ENCODE measurements at places on chromosomes 5 and 9. TPM values are rescaled to one million over a fixed set of nuclear protein-coding genes. Genes with fewer than 3 reads are reported as not detected.

DNA sequence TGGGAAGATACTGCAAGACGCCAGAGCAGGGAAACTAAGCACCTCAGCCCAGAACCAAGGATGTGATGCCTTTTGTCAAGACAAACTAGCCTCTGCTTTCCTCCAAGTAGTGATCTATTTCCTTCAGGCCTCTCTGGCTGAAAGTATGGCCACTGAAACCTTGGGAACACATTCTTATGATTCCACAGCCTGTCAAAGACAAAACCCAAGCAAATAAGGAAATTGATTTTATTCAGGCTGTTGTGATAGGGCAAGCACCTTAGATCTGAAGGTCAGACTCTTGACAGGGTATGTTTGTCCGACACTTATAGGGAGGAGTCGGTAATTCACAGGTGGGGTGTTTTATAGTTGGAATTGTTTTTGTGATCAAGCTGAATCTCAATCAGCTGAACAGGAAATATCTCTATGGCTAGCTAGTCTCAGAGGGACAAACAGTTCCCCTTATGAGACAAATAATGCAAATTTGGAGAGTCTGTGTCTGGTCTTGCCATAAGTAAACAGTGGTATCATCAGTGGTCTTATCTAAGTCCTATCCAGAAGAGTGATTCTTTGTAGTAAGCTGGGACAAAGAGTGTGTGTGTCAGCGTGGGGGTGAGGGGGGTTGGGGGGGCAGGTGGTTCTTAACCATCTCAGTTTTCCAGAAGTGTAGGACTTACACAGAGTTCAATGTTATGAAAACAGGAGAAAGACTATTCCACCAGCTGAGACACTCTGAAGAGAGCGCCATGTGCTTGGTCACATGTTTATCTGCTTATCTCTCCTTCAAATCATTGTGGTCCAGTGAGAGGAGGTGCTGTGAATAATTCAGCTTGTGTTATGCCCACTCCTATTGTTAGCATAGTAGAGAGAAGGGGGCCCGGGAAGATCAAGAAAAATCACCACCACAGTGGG, 6.7 kb upstream of the ZCCHC10 start:
- DNase-seq: no peak

DNA sequence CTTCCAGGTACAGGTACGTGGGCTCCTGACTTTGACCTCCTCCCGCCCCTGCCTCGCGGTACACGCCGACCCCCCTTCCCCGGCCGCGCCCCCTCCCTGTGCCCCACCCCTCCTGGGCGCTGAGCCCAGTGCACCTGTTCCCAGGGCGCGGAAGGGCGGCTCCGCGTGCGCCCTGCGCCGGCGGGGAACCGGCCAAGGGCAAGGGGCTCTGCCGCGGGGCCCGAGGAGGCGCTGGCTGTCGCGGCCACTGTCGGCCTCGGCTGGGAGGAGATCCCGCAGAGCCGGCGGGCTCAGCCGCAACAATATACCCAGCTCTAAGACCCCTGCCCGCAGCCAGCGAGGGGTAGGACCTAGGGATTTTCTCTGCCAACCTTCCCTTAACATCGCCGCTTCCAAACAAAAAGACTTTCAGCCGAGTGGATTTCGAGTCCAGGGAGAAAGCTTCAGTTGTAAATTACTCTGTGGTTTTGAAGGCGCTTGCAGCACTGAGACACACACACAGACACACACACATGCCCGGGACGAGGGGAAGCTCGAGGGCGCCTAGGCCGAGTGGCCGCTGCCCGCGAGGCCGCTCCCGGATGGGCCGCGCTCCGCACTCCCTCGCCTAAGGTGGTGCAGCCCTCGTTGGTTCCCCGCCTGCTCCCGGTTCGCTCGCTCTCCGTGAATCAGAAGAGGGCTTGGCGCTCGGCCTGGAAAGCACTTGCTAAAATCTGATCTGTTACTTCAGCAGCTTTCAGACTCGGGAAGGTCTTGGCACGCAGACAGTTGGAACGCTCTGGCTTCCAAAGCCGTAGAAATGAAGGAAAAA, 1.2 kb downstream of the FGF18 start:
- DNase-seq: peak; percentile 81

GRCh38 chr5:109573766-109574165, 116.0 kb upstream of the MAN2A1 start:
- DNase-seq: no peak

DNA sequence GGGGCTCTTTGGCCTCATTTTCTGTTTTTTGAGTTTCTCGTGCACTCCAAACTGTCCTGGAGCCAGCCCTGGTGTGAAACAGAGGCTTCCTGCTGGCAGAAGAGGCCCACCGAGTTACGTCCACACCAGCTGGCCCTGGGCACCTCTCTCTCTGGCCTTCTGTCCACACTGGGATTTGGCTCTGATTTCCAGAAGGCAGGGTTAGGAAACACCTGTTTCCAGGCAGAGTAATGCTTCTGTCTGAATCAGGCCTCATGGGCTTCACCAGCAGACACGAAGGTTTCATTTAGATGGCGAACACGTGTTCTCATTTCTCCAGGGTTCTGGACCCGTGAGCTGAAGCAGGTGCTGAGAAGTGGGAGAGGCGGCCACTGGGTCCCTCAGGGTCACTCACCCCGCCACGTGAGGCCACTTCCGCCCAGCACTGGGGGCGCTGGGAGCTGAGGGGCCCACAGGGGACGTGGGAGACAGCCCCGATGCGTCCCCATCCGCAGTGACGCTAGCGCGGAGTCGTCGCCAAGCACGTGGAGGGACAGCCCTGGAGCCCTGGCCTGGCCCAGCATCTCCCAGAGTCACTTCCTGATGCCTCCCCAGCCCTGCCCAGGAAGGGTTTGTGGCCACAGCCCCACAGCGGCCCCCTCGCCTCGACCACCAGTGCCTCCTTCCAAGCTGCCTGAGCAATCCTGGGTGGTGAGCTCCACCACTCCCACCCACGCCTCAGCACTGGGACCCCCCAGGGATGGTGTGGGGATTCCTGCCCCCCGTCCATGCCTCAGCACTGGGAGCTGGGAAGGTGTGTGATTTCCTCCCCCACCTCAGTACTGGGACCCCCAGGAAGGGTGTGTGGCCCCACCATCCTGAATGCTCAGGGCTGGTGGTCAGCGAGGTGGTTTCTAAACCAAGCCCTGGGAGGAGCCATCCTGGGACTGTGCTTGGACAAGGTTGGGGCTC, 4.9 kb upstream of the LRRC14B start:
- no peak for DNase-seq

The AQP7 gene
- 2.3 TPM for total RNA-seq

DNA sequence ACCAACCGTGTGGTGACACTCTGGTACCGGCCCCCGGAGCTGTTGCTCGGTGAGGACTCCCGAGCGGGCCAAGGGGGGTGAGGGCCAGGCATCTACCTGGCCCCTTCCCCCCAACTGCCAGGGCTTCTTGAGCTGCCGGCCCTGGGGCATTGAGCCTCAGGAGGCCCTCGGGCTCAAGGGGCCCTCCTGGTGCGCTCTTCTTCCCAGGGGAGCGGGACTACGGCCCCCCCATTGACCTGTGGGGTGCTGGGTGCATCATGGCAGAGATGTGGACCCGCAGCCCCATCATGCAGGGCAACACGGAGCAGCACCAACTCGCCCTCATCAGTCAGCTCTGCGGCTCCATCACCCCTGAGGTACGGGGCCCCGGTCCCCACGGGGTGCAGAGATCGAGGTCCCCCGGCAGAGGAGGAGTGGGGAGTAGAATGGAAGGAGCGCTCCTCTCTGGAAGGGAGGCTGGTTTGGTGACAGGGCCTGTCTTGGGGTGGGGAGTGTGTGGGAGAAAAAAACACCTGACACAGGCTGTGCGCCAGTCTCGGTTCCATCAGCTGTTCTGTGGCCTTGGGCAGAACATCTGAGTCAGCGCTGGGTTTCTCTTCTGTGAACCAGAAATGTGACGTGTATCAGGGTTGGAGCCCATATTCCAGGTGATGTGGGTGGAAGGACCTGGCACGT, 2.6 kb downstream of the CDK9 start:
- peak; percentile 93 for DNase-seq

- DNase-seq: no peak
Measured at GRCh38 chr5:172624083-172624995, 16.7 kb upstream of the NEURL1B start.

DNA sequence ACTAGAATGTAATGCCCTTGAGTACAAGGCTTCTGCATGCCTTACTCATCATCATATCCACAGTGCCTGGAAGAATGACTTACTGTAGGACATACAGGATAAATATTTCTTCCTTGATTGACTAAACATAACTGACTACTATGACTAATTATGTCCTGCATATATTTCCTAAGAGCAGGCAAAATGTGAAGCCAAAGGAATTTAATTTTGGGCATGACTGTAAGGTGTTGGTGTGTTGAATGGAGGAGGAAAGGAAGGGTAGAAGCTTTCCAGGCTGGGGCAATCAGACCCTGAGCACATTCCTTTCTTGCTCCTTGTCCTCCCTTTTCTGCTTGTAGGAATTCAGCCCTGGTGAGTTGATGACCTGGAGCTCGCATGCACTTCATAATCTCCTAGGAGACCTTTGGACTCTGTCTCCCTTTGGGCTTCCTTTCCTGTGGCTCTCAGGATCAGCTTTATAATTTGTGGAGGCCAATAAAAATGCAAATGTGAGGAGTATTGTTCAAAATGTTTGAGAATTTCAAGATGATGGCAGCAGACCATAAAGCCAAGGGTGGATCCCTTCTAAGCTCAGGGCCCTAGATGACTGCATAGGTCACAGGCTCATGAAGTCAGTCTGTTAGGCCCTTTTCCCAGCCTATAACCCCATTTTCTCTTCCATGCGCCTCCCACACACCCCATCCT, 174.0 kb downstream of the HMHB1 start:
- DNase-seq: no peak

The SRD5A1 gene
- 5.0 TPM for total RNA-seq

GRCh38 chr9:2635922-2636321, 14.3 kb downstream of the VLDLR start:
- no peak for DNase-seq

The FOXD1 gene
- total RNA-seq: 1.9 TPM

DNA sequence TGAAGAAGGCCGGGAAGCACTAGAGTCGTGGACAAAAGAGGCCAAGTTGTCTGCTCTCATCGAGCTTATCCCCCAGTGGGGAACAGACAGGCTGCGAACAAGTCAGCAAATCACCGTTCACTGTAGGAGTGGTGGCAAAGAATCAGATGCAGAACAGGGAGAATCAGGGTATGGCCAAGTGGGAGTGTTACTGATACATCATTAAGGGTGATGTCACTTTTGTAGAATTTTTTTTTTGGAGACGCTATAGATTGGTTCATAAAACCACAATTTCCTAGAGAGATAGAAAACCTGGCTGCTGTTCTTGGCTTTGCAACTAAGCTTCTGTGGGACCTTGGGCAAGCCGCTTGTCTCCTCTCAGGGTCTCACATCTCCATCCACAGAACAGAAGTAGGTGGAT, 21.3 kb downstream of the SPRY4 start:
- no peak for DNase-seq

DNA sequence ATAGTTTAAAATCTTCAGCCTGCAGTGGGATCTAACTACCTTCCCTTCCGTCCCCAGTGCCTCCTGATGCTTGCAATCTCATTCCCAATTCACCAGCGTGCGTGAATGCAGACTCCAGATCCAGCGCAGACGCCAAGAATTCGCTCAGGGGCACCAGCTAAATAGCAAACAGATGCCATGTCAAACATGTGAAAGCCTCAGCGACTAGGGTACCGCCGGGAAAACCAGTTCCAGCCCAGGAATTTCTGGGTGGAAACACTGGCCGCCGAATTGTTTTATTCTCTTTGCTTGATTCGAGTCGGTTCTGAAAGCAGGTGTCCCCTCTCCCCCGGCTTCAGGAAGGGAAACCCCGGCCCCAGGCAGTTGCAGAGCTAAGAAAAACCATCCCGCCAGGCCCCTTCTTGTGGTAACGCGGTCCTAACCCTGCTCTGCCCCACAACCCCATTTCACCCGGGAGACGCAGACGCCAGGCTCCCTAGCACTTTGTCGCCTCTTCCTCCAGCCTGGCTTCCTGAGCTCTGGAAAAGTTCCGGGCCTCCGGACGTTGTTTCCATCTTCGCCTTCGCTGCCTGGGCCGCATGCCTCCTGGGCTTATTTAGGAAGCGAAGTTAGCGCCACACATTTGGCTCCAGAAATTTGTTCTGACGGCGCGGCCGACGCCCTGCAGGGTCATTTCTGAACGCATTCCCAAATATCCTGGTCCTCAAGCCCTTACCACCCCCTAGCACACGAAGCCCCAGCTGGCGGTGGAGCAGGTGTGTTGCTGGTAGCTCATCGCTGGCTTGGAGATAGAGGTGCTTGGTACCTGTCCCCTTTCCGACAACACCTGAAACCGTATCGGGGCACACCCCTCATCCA, 665 bp upstream of the LVRN start:
- no peak for DNase-seq

DNA sequence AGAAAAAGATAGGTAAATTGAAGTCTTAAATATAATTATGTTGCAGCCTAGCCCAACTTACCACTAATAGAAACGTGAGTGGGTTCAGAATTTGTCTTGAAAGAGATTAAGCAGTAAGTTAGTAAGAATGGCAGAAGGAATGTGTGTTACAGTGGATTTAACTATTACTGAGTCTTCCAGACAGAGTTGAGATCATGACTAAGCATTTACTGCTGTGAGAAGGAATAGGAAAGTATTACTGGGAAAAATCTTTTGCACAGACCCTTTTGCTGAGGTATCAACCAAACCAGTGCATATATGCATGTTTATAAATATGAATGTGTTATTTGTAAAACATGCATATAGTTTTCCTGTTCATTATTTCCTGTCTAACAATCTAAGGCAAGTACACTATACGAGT, 112.8 kb upstream of the EFNA5 start:
- no peak for DNase-seq

DNA sequence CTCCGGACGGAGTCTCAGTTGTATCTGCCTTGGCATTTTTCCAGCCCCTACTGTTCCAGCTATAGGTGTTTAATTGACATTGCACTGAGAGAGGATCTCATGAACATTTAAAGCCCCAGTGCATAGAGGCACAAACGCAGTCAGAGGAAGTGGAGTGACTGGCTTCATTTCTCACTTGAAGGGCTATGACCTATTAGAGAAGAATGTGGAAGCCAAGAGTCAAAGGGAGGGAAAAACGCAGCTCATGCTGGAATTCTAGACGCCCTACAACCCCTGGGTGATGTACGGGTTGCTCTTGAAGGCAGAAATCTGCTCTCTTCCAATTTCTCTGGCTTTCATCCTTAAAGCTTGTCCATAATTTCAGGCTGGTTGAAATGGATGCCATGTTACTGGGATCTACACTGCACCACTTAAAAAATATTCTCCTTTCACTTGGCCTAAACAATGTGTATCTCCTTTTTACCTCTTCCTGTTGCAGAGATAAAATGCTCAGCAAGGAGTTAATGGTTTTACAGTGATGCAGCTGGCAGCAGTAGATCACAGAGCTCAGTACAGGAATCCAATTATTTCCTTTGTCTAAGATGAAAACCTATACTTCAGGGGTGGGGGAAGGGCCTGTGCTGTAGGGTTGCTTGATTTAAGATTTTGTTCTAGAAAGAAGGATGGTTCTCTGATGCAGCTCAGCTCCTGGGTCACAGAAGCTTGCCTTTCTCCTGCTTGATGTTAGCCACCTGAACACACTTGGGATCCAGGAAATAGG, 61.8 kb upstream of the MAMDC2 start:
- DNase-seq: no peak

Measured in adrenal gland (tissue), 19 donors.